NCI-H2029 treated with DMSO at 0.1 percent for 48 hours (cell line): ENCODE measurements at places on chromosomes 13 and 19.

GRCh38 chr19:49808711-49809159 lies 4.4 kb downstream of the FUZ start:
- DNase-seq = peak; percentile 87

- no peak for DNase-seq
Observed at GRCh38 chr13:94343243-94343585, 136.3 kb downstream of the DCT start.

DNA sequence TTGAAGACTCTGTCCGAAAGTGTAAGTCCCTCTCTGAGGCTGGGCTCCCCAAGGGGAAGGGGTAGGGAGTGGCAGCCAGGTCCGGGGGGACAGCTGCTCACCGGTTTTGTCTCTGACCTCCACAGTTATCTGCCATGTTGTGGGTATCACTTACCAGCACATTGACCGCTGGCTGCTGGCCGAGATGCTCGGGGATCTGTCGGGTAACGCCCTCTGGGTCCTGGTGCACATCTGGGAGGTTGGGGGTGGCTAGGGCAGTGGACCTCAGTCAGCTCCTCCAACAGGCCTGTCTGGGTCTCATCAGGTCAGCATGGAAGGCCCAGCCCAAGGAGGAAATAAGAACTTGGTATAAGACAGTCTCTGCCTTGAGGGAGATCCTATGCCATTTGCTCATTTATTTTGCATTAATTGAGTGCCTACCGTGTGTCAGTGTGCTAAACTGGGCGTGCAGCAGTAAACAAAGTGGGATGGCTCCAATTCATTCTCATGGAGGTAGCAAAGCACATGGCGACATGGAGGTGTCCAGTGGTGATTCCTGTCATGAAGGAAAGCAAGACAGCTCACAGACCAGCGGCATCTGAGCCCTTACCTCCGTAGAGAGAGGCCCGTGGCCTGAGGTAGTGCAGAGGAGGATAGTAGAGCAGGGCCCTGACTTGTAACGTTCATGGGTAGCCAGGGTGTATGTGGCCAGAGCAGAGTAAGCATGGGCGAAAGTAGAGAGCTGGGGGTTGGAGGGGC lies 13.7 kb downstream of the EIF3K start:
- no peak for DNase-seq

GRCh38 chr13:27022571-27023311 lies 148.9 kb downstream of the USP12 start:
- peak; percentile 15 for DNase-seq

GRCh38 chr13:99572921-99573320 lies 71.6 kb downstream of the TM9SF2 start:
- DNase-seq = no peak

- DNase-seq = no peak
Observed at GRCh38 chr19:47735131-47735530, 10.2 kb upstream of the NOP53 start.
